Foreskin keratinocyte (primary cell): ENCODE measurements at places on chromosomes 2 and 18. TPM values are rescaled to one million over a fixed set of nuclear protein-coding genes. Genes with fewer than 3 reads are reported as not detected.
A peak's percentile ranks its signal among the peaks of the same experiment; 100 is the strongest.

The NMUR1 gene
- not detected in 2 replicates for total RNA-seq

DNA sequence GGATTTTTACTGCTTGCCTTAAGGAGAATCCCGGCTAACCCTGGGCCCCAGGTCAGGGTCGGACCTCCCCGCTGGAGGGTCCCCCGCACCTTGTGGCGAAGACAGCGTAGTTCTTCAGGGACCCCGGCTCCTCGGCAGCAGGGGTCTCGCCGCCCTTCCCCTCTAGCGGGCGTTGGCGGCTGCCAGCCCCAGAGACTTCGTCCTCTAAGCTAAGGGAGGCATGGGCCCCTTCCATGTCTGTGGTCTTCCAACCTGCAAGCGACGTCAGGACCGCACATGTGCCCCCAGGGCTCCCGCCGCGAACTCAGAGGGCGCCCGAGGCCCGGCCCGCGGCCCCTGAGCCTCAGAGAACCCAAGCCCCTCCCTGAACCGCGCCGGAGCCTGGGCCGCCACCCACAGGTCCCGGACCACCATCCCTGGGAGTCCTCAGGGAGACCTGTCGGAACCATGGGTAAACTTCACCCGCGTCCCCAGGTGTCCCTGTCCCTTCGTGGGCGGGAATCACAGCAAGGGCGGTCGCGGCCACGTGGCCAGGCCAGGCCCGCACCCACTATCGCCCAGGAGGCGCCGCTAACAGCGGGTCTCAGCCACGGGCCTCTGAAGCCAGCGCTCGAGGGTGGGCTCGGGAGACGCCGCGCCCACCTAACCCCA, 562 bp downstream of the ANKMY1 start:
- no peak for DNase-seq

GRCh38 chr18:57194070-57194469, 47.2 kb downstream of the BOD1L2 start:
- DNase-seq: no peak

The FBLN7 gene
- 0.04 and 0.07 TPM in 2 replicates for total RNA-seq

- DNase-seq: no peak
Observed at GRCh38 chr2:167212014-167212648, 323.9 kb downstream of the XIRP2 start.

GRCh38 chr2:224069172-224069571, 30.1 kb upstream of the SERPINE2 start:
- no peak for DNase-seq

The ERMN gene
- not detected in 2 replicates for total RNA-seq

GRCh38 chr2:72562451-72563153, 263.2 kb downstream of the EXOC6B start:
- DNase-seq: no peak

DNA sequence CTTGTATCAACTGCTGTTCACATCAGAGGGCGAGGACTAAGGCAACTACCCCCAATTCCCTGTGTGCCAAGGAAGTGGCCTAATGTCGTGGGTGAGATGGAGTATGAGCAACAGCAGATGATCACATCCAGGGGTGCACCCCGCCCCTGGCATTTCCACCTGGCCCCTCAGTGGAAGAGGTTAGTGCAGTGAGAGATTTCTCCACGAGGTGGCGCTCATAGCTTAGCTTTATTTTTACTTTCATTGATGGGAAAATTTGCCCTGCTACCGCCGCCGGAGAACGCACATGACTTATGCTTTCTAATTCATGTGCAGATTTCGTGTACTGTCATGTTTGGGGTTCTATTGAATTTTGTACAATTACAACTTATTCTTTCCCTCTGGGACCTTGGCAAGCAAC, 470.6 kb upstream of the MEX3C start:
- peak; percentile 28 for DNase-seq

- DNase-seq: peak; percentile 76
Observed at GRCh38 chr2:19114754-19115231, 243.6 kb downstream of the OSR1 start.

- DNase-seq: no peak
Observed at GRCh38 chr2:112077814-112078213, 22.7 kb downstream of the TMEM87B start.

The ANKRD30B gene
- not detected in 2 replicates for total RNA-seq

DNA sequence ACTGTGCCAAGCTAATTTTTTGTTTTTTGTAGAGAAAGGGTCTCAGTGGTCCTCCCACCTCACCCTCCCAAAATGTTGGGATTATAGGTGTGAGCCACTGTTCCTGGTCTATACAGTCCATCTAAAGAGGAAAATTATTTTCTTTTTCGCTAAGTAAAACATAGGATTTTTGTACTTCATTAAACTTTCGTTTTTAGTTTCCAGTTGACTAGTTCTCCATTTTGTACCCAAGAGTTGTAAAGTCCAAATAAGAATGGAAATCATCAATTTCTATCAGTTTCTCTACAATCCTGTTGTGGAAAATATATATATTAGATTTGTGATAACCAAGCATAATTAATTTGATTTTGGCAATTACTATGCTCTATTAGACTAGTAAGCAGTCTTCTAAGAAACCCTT, 156.4 kb downstream of the BABAM2 start:
- DNase-seq: no peak

DNA sequence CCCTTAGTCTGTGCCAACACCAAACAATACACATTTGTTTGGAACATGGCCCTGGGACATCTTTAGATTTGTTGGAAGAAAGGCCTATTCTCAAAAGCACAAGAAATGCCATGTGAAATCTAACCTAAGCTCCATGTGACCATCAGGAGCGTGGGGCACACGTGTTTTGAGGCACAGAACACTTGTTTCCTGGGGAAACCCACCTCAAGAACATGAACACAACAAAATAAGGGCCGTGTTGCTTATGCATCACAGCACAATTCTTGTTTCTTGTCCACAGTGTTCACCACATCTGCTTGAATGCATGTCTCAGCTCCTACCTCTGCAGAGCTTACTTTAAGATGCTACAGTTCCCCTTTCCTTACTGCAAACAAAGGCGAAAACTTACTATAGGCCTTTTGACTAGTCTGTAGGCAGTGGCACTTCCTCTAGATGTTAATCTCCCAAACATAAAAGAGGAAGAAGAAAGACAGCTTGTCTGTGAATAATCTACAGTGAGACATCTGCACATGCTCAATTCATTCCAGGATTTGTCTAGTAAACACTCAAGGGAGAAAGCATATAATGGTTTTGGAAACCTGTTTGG, 165.0 kb downstream of the ANKRD44 start:
- no peak for DNase-seq
